ENCODE measurements at places on chromosomes 12 and 14.

GRCh38 chr12:89731614-89732013, 23.0 kb upstream of the ATP2B1 start:
- no peak for DNase-seq

- DNase-seq: no peak
Measured at GRCh38 chr14:34463598-34463961, 1.5 kb upstream of the SPTSSA start.

GRCh38 chr12:65162609-65163008, 6.8 kb upstream of the LEMD3 start:
- no peak for DNase-seq

DNA sequence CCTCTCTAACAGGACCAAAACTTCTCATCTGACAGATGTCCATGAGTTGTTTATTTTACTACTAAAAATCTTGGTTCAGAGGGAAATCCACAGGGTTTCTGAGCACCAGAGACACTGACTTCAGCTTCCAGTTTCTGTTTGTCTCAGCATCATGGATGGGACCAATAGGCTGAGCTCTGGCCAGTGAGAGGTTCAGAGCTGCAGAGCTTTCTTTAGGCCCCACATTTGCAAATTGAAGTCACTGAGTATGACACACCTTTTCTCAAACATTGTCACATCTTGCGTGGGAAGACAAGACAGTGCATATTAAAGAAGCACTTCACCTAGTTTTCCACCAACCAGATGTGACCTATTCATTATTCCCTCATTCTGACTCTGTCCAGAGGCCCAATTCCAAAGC, 45.2 kb downstream of the RDH12 start:
- peak; percentile 1 for DNase-seq

DNA sequence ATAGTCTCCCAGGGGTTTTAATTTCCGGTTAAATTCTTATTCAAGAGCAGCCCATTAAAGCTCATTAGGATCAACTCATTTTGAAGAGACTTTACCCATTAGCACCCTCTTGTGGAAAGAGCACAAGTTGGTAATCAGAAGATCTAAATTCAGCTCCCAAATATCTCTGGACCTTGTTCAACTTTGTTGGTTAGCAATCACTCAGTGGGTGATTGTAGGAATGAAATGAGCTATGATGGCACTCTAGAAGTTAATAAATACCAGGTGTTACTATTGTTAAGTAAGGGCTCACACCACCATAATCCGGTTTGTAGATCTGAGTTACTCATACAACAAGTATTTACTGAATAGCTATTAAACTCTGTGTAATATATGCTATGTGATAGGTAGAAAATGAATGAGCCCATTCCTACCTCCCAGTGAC, 42.9 kb downstream of the TRIP11 start:
- no peak for DNase-seq

GRCh38 chr12:42507081-42507480, 82.5 kb downstream of the PRICKLE1 start:
- no peak for DNase-seq

GRCh38 chr12:106551410-106551809, 31.4 kb upstream of the RFX4 start:
- no peak for DNase-seq

Measured in stimulated activated CD8-positive, alpha-beta memory T cell treated with anti-CD3 and anti-CD28 coated beads, Interleukin-7, amount 100 ng/mL, for 48 hours (primary cell).